ENCODE measurements at places on chromosomes 11 and 22.

DNA sequence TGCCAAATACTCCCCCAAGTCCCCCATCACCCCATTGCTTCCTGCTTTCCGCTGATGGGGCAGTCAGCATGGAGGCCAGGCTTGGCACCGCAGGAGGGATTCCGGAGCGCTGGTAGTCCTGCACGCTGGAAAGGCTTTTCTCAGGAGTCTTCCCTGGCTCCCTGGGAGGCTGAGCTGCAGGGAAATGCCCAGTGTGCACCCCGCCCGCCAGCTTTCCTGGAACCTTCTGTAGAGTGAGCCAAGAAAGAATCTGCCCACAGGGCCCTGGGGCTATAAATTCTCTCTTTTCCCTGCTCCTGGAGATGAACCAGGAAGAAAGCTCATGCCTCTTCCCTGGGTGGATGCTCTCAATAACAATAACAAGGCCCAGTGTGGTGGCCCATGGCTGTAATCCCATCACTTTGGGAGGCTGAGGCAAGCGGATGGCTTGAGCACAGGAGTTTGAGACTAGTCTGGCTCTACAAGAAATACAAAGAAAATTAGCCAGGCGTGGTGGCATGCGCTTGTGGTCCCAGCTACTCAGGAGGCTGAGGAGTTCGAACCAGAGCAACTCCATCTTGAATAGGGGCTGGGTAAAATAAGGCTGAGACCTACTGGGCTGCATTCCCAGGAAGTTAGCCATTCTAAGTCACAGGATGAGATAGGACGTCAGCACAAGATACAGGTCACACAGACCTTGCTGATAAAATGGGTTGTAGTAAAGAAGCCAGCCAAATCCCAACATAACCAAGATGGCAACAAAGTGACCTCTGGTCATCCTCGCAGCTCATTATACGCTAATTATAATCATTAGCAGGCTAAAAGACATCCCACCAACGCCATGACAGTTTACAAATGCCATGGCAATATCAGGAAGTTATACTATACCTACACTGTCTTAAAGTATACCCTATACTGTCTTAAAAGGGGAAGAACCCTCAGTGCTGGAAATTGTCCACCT is 46.4 kb upstream of the FTH1 start:
- H3K4me3 ChIP-seq = no peak overlapping the region
- no peak for DNase-seq
- H3K27me3 ChIP-seq = peaks cover 20% of the 10 kb centered on the region
- no peaks in the 10 kb centered on the region for H3K4me1 ChIP-seq

DNA sequence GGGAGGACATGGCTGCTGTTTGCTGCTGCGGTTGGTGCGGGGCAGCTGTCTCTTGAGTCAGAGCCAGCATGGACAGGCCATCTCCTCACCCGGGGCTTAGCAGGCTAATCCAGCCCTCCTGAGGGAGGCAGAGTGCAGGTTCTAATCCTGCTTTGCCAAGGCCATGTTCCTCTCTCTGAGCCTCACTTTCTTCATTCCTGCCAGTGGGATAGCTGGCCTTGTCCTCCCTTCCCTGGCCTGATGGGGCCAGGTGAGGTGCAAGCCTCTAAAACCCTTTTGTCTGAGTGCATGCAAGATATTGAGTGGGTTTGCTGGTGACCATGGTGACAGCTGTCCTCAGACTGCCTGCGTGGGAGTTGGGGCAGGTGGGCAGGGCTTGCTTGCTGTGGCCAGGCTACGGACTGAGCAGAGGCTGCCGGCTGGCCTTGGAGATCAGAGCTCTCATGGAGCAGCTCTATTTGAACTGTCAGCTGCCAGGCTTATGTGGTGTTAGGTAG is 3.6 kb downstream of the USP35 start:
- H3K27ac ChIP-seq = no peak overlapping the region
- no peak for DNase-seq
- no peak overlapping the region for H3K4me3 ChIP-seq
- peaks cover 52% of the 10 kb centered on the region for H3K4me1 ChIP-seq

GRCh38 chr22:46370584-46371291 is 35.2 kb downstream of the TRMU start:
- H3K27ac ChIP-seq = peak overlapping the region; percentile 91
- H3K4me1 ChIP-seq = peaks cover 63% of the 10 kb centered on the region

GRCh38 chr11:77065878-77066228 is 918 bp upstream of the CAPN5 start:
- H3K27ac ChIP-seq = peak overlapping the region; percentile 72
- H3K4me3 ChIP-seq = peak overlapping the region; percentile 84
- peaks cover 11% of the 10 kb centered on the region for H3K4me1 ChIP-seq
- DNase-seq = no peak
- peaks cover 7% of the 10 kb centered on the region for H3K36me3 ChIP-seq
- no peaks in the 10 kb centered on the region for H3K27me3 ChIP-seq

DNA sequence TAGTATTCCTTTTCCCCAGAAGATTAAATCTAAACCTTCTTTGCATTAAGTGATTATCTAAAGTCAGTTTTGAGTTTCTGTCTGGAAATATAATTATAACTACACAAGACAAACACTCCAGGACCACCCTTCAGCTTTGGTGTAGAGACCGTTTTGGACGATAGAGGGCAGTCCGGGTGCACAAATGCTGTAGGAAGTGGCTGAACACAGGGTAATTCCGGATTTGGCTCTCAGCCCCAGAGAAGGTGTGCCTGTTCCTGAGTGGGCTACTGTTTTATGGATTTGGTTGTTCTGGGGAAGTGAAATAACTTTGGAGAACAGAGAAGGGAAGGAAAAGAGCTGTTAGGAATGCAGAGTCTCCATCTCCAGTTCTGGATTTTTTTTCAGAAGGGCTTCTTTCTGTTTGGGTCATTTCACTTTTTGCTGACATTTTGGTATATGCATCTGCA is 14.8 kb downstream of the EXT2 start:
- no peaks in the 10 kb centered on the region for H3K27me3 ChIP-seq
- H3K4me1 ChIP-seq = peaks cover 15% of the 10 kb centered on the region
- peak overlapping the region; percentile 52 for H3K27ac ChIP-seq
- H3K4me3 ChIP-seq = no peak overlapping the region

DNA sequence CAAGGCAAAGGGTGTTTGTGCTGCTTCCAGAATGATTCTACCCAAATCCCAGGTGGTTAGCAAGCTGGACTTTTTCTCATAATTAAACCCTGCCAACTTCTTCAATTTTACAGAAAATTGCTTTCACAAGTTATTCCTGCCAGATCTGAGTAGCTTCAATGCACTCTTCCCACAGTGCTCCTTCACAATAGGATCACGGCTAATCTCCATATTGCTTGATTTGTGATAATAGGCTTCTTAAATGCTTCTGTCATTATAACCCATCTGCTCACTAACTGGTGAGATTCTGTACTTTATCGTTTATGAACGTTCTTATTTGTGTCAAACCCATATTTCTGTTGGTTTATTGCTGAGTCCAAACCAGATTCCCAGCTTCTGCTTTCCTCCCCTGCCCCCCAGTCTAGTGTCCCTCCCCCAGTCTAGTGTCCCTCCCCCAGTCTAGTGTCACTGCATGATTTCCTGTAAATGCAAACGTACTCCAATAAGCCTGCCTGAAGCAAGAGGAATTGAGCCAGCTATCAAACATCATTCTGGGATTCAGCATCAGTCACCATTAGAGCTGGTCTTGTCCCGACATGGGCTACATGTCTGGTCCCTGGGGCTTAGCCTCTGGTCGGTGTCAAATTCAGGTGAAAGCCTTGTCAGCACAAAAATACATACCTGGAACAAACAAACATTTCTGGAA is 14.0 kb downstream of the MMP3 start:
- H3K27me3 ChIP-seq = peaks cover 59% of the 10 kb centered on the region
- H3K4me3 ChIP-seq = no peak overlapping the region
- no peaks in the 10 kb centered on the region for H3K36me3 ChIP-seq
- H3K4me1 ChIP-seq = no peaks in the 10 kb centered on the region

- no peak overlapping the region for H3K27ac ChIP-seq
- H3K4me1 ChIP-seq = no peaks in the 10 kb centered on the region
- no peaks in the 10 kb centered on the region for H3K27me3 ChIP-seq
- no peak overlapping the region for H3K4me3 ChIP-seq
- no peak for DNase-seq
These were observed 9.8 kb upstream of the APOL6 start for GRCh38 chr22:35638410-35638809.

DNA sequence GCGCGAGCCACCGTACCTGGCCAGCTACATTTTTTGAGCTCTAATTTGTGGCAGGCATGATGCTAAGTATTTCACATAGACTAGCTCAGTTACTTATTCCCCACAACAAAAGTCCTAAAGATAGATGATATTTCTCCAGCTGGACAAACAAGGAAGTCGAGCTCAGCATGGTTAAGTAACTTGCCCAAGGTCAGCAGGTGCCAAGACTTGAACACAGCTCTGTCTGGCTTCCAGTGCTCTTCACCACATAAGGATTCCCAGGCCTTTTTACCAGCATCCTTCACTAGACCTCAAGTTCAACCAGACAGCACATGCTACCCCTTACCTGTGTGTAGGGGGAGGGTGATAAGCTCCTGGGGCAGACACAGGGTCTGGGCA is 177.3 kb upstream of the NCAM1 start:
- no peaks in the 10 kb centered on the region for H3K4me1 ChIP-seq
- no peaks in the 10 kb centered on the region for H3K36me3 ChIP-seq
- H3K27me3 ChIP-seq = peaks cover 53% of the 10 kb centered on the region
- H3K4me3 ChIP-seq = no peak overlapping the region
- DNase-seq = no peak

GRCh38 chr11:65502555-65503367 is 3.9 kb downstream of the MALAT1 start:
- H3K36me3 ChIP-seq = no peaks in the 10 kb centered on the region
- H3K27me3 ChIP-seq = no peaks in the 10 kb centered on the region
- H3K4me1 ChIP-seq = peaks cover 67% of the 10 kb centered on the region
- DNase-seq = no peak
- no peak overlapping the region for H3K27ac ChIP-seq

GRCh38 chr11:67646535-67647336 is 3.8 kb downstream of the ACY3 start:
- peaks cover 36% of the 10 kb centered on the region for H3K4me1 ChIP-seq
- peak overlapping the region; percentile 54 for H3K27ac ChIP-seq
- H3K27me3 ChIP-seq = no peaks in the 10 kb centered on the region
- H3K36me3 ChIP-seq = peaks cover 6% of the 10 kb centered on the region
- DNase-seq = no peak

GRCh38 chr11:87372065-87372464 is 334.3 kb downstream of the TMEM135 start:
- H3K4me1 ChIP-seq = no peaks in the 10 kb centered on the region
- no peak overlapping the region for H3K4me3 ChIP-seq
- H3K36me3 ChIP-seq = no peaks in the 10 kb centered on the region

GRCh38 chr11:5643585-5643984 is 18.8 kb downstream of the TRIM34 start:
- no peak for DNase-seq
- no peaks in the 10 kb centered on the region for H3K27me3 ChIP-seq
- peaks cover 21% of the 10 kb centered on the region for H3K36me3 ChIP-seq
- no peak overlapping the region for H3K4me3 ChIP-seq
- no peak overlapping the region for H3K27ac ChIP-seq
- peaks cover 6% of the 10 kb centered on the region for H3K4me1 ChIP-seq

DNA sequence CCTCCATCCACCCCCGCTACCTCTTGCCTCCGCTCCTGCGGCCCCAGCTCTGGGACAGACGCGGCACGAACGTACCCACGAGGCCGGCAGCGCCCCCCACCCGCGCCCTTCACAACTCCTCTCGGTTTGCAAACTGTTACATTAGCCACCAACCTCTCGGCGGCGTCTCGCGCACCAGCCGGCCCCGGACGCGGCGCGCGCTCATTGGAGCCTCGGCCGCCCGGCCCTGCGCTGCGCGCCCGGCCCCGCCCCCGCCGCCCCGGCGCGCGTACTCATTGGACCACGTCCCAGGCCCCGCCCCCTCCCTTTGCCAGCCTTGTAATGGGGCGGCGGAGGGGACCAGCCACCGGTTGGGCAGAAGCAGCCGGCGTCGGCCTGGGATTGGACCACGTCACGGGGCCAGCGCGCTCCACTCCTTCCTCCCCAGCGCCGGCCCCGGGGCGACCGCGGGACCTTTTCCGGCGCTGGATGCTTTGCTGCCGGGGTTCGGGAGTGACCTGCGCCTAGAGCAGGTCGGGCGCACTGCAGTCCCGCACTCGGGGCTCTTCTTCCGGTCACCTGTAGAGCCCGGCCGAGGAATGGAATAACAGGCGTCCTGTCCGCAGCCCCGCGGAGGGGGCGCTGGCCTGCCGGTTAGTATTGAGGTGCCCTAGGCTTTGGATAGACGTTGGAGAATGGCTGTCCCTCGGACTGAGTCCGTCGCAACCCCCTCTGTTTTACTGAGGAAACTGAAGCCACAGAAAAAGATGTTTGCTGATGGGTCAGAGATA is at the start of gene HYOU1:
Gene HYOU1 (minus strand): TSS at position 206 of the 770 bp plus-strand sequence. CDS start 1,045 bp downstream, outside the sequence.
- no peaks in the 10 kb centered on the region for H3K27me3 ChIP-seq
- H3K4me3 ChIP-seq = peak within 1 kb of the TSS; percentile 92
- H3K4me1 ChIP-seq = peaks cover 51% of the 10 kb centered on the region

GRCh38 chr11:129734654-129735053 is 81.0 kb upstream of the TMEM45B start:
- no peak overlapping the region for H3K4me3 ChIP-seq
- H3K27ac ChIP-seq = no peak overlapping the region
- no peaks in the 10 kb centered on the region for H3K4me1 ChIP-seq

DNA sequence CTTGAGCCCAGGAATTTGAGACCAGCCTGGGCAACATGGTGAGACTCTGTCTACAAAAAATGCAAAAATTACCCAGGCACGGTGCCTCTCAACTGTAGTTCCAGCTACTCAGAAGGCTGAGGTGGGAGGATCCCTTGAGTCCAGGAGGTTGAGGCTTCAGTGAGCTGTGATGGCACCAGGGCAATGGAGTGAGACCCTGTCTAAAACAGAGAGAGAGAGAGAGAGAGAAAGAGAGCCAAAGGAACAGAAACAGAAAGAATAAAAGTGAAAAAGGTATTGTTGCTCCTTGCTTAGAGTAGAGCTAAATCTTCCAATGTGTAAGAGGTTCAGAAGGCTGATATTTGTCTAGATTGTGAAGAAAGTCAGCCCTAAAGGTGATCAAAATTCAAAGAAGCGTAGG is 8.9 kb upstream of the ETS1 start:
- H3K4me1 ChIP-seq = peaks cover 4% of the 10 kb centered on the region
- no peaks in the 10 kb centered on the region for H3K27me3 ChIP-seq
- H3K4me3 ChIP-seq = no peak overlapping the region
- H3K27ac ChIP-seq = no peak overlapping the region
- H3K36me3 ChIP-seq = no peaks in the 10 kb centered on the region

DNA sequence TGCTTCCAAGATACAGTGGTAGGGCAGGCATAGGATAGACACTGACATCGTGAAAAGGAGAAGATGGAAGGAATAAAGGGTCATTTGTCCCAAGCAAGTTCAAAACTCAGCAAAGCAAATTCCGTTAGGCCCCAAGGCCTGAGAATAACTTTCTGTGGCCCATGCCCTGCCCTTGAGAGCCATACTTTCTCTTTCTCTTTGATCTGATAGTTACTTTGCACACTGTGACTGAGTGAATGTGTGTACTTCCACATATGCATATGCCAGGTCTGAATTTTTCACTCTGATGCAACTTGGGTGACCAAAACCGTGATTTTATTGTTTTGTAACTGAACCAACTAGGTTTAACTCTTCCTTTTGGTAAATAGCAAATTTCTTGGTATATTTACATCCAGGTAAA is 371.5 kb downstream of the RAB38 start:
- DNase-seq = no peak
- no peaks in the 10 kb centered on the region for H3K27me3 ChIP-seq
- H3K4me1 ChIP-seq = no peaks in the 10 kb centered on the region
- no peak overlapping the region for H3K27ac ChIP-seq

GRCh38 chr11:77125191-77125590 is 2.9 kb upstream of the MYO7A start:
- H3K27me3 ChIP-seq = no peaks in the 10 kb centered on the region
- no peak overlapping the region for H3K27ac ChIP-seq
- H3K4me3 ChIP-seq = no peak overlapping the region
- peaks cover 11% of the 10 kb centered on the region for H3K4me1 ChIP-seq

All from central memory CD8-positive, alpha-beta T cell (primary cell).